ENCODE measurements at places on chromosomes 2 and 18. TPM values are rescaled to one million over a fixed set of nuclear protein-coding genes. Genes with fewer than 3 reads are reported as not detected.

- no peak for DNase-seq
Observed at GRCh38 chr2:63320669-63321068, 267.6 kb downstream of the WDPCP start.

Gene IL1F10
- total RNA-seq = not detected

DNA sequence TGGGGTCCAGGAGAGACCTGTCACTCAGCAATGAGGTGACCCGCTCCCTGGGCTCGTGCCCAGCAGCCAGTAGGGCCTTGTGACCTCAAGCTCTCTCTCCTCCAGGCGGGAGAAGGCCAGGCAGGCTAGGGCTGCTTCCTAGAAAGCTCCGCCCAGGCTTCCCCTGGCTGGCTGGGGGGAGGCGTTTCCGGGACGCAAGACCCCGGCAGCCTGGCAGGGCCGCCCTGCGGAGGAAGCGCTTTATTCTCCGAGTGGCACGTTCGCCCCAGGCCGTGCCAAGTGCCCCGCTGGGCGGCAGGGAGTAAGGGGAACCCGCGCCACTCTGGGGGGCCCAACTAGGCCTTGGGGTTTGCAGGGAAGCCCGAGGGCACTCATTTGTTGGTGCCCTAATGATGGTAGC lies 21.2 kb upstream of the EPAS1 start:
- DNase-seq = no peak

Gene SERPINB10
- total RNA-seq = not detected

Gene RPRM
- not detected for total RNA-seq

DNA sequence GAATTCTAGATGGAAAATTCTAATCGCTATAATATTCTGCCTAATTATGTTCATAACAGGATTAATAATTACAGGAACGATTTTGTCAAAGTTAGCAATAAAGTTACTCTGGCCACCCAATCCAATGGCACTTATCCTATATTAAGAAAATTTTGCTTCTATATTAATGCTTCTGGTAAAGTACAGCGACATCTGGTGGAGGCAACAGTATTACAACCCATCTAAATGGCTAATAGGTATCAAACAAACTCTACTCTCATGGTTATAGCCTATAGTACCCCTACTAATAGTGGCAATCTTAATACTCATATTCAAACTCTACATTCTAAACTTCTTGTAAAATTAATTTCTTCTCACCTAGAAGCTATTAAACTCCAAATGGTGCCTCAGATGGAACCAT lies 1084.7 kb upstream of the LRRTM1 start:
- DNase-seq = no peak

DNA sequence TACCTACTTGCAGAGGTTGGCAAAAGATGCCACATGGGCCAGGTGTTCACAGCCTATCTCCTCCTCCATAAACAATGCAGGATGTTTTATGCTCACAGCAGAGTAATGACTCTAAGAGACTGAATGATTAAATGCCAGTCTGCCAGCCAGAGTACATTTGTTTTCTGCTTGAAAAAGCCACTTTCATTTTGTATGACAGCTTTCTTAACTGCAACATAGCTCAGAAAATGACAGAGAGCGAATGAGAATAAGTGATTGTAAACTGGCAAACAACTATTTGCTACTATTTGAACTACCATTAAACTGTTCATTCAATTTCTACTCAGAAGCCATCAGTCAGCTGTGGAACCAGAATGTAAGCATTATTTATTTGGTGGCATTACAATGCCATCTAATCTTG lies 50.6 kb upstream of the DCC start:
- DNase-seq = no peak

DNA sequence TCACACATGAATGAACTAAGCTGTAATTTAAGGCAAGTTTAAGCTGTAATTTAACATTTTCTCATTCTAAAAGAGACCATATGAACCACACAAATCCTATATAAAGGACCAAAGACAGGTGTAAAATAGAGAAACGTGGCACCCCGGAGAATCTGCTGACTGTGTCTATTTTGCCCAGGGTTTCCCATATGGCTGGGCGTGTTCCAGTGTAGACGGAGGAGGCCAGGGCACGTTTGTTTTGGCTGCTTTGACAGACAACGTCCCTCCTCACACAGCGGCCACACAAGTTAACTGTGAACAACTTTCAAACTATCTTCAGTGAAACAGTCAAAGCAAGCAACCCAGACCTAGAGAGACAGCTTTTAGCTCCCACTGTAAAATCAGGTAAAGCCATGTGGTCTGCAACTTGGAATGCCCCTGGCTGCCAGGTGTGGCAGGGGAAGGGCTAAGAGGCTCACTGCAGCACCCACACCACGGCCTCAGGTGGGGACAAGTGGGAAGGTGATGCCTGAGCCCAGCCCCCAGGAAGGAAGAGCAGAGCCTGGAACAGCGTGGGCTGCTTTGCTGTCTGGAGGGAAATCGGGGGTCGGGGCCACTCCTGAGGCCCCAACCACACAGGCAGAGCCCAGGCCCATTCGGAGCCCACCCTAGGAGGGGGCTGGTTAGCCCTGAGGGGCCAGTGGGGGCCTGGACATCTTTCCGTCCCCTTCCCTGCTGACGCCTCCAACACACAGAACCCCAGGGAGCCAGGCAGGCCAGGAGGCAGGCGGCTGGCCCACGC lies 40.7 kb downstream of the SLC66A2 start:
- no peak for DNase-seq

DNA sequence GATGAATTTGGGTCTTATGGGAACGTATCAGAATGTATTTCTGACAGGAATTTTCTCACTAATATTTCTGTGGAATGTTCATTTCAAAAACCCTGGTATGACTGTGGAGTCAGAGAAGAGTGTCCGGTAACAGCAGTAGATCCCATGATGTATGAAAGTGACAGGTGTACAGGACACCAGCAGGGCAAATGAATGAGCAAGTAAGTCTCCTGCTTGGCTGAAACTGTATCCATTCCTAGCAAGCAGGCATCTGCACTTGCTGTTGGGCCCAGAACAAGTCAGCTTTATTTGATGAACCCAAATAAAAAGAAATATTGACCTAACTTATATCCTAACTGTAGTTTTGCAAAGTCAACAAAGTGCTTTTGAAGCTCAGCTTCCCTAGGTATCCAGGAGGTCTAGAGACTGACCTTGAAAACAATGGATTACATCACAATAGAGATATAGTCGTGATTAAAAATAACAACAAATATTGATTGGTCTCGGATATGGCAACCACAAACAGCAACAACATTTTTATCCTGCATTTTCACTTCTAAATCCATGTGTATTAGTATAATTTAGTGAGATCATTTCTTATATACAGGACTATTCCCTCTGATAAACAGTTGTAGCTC lies 37.6 kb downstream of the NXPH2 start:
- no peak for DNase-seq

GRCh38 chr2:65161551-65162100 lies 31.7 kb upstream of the RAB1A start:
- DNase-seq = no peak

Measured in Peyer's patch (tissue), 4 donors.